ENCODE measurements at places on chromosomes 5 and 9.

DNA sequence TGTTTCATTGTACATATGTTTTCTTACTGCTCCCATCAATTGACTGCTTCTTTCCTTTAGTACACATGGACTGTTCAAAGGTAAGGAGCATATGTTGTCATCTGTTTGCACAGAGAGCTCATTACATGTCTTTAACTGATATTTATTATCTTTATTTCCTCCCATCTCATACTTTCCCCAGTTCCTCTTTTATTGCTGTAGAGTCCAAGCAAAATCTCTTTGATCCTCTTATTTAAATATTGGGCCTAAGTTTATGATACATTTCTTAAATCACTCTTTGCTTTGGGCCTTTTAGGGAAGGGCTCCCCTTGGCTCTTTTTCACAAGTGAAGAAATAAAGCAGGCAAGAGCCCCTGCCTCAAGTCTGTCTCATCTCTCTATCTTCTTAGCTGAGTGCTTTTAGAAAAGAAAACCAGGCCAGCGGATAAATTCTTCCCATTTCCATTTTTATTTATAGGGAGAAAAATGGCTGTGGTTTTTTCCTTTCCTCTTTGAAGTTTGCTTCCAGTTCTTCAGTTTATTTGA lies 152.4 kb downstream of the DOCK2 start:
- no peak for DNase-seq

DNA sequence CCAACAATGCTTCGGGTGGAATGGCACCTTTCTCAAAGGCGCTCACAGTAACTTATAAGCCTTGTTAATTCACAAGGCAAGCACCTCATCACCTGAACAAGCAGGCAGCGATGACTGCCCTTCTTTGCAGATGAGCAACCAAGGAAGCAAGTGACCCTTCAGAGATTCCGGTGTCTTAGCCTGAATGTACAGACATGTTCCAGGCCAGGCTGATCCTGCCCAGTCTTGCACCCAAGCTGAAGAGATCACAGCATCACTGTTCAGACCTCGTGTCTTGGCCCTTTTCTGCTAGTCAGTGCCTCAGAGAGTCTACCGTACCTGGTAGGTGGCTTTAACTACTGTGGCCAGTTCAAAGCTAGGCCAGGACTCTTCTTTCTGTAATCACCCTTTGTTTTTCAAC lies 94.7 kb upstream of the ERCC6L2 start:
- DNase-seq: no peak

GRCh38 chr5:52150501-52150900 lies 637.2 kb upstream of the ITGA1 start:
- DNase-seq: no peak

GRCh38 chr9:35341585-35341984 lies 148.3 kb upstream of the RUSC2 start:
- DNase-seq: no peak

- DNase-seq: no peak
Measured at GRCh38 chr5:135239453-135240282, 159.4 kb downstream of the MACROH2A1 start.

GRCh38 chr9:77961541-77961940 lies 70.1 kb downstream of the GNAQ start:
- DNase-seq: no peak

- no peak for DNase-seq
Measured at GRCh38 chr9:2459756-2460155, 161.8 kb upstream of the VLDLR start.

GRCh38 chr5:150777685-150778084 lies 872 bp upstream of the SMIM3 start:
- DNase-seq: no peak

DNA sequence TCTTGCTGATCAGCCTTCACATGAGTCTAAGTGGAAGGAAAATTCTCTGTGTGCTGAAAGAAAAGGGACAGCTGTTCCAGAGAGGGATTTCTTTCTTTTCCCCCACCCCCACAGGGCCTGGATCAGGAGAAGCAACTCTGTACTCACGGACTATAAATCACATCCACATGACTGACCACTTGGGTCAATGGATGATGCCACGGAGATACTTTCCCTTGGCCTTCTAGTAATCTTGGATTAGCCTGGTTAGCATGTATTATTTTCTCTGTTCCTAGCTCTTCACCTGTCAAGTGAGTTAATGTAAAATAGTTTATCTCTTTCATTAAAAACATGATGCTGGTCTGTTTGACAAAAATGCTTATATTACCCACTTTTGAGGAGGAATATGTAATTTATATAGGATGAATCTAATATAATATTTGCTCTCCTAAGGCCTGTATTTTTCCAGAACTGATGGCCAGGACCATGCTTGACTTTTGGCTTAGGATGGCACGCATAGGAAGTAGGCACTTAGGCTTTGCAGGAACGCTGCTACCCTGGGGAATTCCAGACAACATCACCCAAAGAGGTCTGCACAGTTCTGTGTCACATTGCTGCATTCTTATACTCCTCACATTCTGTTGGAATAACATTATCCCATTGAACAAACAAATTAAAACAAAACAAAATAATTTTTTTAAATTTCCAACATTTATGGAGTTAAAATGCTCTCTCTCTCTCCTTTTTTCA lies 892.1 kb downstream of the TLE1 start:
- no peak for DNase-seq

GRCh38 chr9:129005336-129005997 lies 22.7 kb downstream of the SH3GLB2 start:
- no peak for DNase-seq

- no peak for DNase-seq
Measured at GRCh38 chr9:126521551-126521950, 92.2 kb upstream of the LMX1B start.

GRCh38 chr5:5822729-5823257 lies 400.3 kb downstream of the ICE1 start:
- no peak for DNase-seq

DNA sequence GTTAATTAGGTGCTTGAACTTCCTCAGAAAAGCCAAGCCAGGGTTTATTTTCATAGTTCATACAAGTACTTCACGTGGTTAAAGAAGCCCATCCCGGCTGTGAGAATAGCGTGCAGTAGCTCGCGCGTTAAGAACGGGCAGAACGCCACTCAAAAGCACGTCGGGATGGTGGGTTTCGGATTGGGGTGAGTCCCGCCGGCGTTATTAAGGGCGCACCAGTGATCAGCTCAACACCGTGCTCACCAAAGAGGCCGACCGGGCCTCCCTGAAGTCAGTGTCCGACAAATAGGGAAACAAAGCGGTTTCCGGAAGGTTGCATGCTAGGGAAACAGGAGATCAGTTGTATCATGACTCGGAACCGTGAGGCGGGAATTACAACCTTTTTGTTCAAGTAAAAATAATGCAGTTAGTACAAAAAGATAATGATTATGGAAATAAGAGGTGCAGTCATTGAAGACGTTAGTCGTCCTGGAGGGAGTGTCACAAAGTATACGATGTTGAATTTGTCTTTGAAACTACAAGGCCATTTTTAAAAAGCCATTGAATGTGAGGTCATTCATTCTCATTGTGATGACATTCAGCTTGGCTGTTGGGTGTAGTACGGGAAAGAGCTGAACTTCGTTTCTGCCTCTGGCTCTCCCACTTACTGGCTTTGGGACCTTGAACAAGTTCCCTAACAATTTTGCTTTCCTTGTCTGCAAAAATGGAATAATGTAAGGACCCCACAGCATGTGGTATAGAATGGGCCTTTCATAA lies 992 bp downstream of the SETD9 start:
- no peak for DNase-seq

DNA sequence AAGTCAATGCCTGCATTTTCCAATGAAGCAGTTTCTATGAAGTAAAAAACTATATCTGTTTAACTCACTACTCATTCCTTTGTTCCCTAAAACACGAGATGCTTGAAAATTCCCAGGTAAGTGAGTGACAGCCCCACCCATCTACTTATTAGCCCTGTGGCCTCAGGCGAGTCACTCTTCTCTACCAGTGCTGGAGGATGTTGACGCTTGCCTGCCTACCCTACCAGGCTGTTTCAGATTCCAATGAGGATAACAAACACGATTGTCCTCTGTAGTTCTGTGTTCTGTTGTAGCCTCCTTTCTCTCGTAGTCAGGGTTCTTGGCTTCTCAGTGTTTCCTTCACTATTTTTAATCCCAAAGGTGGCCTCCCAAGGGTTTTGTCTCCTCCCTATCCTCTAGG lies 388.8 kb downstream of the KDM4C start:
- DNase-seq: no peak

GRCh38 chr9:129724456-129725190 lies 28.2 kb downstream of the PTGES start:
- no peak for DNase-seq

DNA sequence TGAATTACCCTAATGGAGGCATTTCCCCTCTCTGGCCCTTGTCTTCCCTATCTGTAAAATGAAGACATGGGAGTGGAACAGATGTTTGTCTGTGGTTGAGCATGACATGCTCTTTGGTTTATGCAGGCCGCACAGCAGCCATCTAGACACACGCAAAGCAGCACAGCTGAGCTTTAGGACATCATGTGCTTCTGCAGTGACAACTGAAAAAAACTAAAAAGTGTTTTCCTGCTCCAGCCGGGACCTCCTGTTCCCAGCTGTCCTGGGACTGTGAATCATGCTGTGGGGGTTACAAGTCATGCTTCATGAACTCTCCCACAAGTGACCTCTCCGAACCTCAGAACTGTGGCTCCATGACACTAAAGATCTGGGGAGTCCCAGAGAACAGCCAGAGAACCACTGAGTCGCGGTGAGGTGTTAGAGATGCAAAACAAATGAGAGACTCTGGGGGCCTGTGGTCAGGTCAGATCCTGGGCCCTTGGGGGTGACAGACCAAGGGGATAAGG lies 1.7 kb downstream of the SMIM3 start:
- DNase-seq: no peak

- DNase-seq: no peak
Measured at GRCh38 chr9:81578606-81579005, 110.7 kb downstream of the TLE1 start.

DNA sequence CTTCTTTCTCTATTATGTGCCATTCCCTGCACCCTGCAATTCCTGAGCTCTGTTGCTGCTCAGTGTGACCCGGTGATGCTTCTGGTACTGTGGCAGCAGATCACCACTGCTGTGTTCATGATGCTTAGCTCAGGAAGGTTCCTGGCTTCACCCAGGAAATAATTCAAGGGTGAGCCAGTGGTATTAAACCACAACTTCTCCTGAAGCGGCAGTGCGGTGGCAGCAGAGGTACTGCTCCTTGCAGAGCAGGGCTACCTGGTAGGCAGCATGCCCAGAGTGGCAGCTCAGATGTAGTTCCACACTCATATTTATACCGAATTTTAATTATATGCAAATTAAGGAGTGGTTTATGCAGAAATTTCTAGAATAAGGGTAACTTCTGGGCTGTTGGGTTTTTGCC lies 213.8 kb upstream of the ZNF608 start:
- no peak for DNase-seq

GRCh38 chr5:38422622-38423021 lies 133.8 kb downstream of the LIFR start:
- DNase-seq: no peak

DNA sequence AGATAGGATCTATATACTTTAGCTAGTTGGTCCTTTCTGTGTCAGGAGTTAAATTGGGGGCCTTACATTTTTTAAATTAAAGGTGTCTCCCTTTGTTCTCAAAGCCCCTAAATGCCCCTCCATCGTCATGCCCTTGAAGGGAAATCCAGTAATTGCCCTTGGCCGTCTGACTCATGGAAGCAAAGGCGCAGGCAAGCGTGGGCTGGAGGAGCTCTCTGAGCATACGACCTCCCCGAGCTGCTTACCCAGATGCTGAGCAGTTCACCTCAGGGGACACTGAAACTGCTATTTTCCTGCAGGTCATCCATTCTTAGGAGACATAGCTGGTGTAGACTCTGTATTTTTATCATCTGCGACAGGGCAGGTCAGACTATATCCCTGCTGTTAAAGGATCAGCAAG lies 23.0 kb downstream of the PCSK1 start:
- no peak for DNase-seq

GRCh38 chr5:171926311-171926710 lies 80.1 kb downstream of the FBXW11 start:
- DNase-seq: no peak

GRCh38 chr9:5557606-5558587 lies 47.6 kb downstream of the PDCD1LG2 start:
- no peak for DNase-seq

DNA sequence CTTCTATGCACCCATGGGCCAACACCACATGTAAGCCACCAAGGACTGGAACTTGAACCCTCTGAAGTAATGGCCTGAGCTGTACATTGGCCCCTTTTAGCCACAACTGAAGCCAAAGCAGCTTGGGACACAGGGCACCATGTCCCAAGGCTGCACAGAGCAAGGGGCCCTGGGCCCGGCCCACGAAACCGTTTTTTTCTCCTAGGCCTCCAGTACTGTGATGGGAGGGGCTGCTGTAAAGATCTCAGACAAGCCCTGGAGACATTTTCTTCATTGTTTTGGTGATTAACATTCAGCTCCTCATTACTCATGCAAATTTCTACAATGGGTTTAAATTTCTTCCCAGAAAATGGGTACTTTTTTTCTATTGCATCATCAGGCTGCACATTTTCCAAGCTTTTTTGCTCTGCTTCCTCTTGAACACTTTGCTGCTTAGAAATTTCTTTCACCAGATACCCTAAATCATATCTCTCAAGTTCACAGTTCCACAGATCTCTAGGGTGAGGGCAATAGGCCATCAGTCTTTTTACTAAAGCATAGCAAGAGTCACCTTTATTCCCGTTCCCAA lies 25.5 kb upstream of the FBXW11 start:
- DNase-seq: no peak

DNA sequence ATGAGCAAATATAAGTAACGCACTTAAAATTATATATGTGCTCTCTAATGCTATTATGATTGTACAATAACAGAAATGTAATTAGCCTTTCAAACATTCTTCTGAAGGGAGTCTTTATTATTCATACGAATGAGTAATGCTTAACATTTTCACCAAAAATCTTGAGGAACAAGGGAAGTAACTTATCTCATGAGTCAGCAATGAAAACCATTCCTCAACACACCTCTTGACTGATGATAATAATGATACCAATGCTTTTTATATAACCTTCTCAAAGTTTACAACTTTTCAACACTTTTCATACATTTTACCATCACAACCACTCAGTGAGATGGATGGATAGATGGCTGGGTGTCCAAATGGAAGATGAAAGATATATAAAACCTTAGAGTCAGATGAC lies 369.3 kb downstream of the BNC2 start:
- no peak for DNase-seq

GRCh38 chr9:124313940-124314339 lies 56.2 kb downstream of the NEK6 start:
- DNase-seq: no peak

GRCh38 chr9:87070336-87070735 lies 123.0 kb upstream of the GAS1 start:
- DNase-seq: no peak

DNA sequence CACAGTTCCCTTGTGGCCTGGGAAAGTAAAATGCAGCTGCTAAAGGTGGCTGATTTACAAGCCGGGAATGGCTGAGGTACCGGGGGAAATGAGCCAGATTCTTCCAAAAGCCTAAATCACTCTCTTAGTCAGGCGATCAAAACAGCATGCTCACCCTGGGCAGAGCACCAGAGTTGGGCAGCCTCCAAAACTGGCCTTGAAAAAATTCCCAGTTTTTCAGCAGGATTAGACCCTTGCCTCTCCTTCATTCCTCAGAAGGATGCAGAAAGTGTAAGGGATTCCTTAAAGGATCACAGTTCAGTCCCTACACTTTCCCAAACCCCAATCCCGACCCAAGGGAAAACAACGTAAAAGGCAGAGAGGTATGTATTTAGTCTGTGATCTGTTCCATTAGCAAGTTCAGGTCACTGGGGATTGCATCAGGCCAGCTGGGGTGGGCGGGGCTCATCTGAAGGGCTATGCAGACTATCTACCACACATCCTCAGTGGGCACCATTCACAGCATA lies 16.9 kb downstream of the TMEM174 start:
- no peak for DNase-seq

- no peak for DNase-seq
Measured at GRCh38 chr9:89314955-89315354, 3.3 kb upstream of the SECISBP2 start.
